ENCODE measurements at places on chromosomes 2 and 18.

- no peak for DNase-seq
These were observed 21.1 kb downstream of the RAB1A start for GRCh38 chr2:65108780-65109179.

GRCh38 chr2:229654437-229654836 lies 59.9 kb downstream of the DNER start:
- DNase-seq: no peak

DNA sequence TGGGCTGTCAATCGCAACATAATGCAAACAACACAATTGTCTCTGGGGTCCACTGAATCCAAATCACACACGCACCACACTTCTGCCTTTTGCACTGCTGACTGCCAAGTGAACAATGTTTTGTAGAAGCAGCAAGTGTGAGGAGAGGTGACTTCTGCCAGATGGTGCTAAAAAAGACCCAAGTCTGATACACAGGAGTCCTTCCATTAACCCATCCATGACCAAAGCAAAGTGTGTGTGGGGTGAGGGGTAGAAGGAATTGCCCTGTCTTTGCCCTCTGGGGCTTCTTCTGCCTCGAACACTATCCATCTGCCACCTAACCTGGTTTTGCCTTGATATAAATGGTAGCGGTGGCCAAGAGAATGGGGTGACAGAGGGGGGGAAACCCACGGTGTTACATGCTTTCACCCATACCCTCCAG lies 50.0 kb downstream of the C2orf42 start:
- no peak for DNase-seq

DNA sequence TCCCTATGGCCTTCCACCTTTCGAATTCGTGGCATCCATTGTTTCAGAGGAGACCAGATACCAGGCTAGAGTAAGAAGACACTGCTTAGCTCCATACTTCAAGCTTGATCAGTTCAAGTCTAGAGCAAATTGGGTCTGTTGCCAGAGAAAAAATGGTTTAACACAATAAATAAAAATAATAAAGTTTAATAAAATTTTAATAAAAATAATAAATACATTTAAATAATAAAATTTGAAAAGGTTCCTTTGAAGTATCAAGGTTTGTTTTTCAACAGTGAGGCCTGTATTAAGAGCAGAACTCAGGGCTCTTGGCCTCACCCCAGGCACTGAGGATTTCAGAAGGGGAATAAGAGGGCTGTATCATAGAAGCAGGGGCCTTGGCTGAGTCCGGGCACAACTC lies 105.6 kb upstream of the REV1 start:
- DNase-seq: no peak

DNA sequence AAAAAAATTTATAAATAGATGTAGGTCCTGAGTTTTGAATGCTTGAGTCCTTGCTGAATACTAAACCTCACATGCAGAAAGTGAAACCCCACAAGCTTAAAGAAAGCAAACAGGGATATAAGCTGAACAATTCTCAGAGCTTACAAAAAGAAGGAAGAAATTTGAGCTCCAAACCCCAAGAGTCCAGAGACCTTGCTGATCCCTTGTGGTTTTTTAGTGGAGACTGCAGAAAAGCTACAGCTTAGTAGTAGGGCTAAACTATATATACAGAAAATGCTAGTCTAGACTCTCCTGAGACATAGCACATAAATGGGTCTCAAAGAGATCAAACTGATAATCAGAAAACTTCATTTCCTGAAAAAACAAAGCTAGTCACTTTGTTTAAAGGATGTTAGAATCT lies 1548.1 kb upstream of the ZEB2 start:
- DNase-seq: no peak

- DNase-seq: no peak
These were observed 39.5 kb upstream of the MCFD2 start for GRCh38 chr2:46954951-46955571.
